CD4-positive, alpha-beta T cell treated with Interleukin-15 for 1 hour (primary cell): ENCODE measurements at places on chromosomes 16 and 17.
A peak's percentile ranks its signal among the peaks of the same experiment; 100 is the strongest.

- DNase-seq = peak; percentile 67
These were observed 8.5 kb downstream of the CCL18 start for GRCh38 chr17:36072431-36073121.

- no peak for DNase-seq
These were observed 4.1 kb upstream of the CD2BP2 start for GRCh38 chr16:30358990-30359870.

DNA sequence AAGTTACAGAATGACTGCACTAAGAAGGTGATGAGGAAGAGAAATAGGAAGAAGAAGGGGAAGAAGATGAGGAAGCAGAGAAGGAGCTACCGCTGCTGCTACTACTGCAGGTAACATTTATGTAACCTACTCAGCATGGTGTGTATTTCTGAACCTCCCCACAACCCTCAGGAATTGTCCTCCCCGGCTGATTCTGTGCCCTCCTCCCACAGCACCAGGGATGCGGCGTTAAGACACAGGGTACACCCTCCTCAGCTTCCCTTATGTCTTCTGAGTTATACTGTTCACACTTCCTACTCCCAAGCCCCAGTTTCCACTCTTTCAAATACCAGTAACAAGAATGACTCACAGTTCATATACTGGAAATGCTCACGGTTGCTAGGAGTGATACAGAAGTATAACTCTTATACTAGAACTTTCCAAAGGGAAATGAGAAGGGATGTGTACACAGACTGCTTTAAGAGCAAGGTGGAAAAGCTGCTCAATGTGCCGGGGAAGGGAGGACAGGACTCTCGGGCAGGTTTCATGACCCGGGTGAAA lies 224.5 kb upstream of the PSMD7 start:
- no peak for DNase-seq

- DNase-seq = no peak
These were observed 5.6 kb downstream of the ALOX12B start for GRCh38 chr17:8081876-8082275.

- no peak for DNase-seq
These were observed 878 bp downstream of the TAOK1 start for GRCh38 chr17:29390851-29391631.

- DNase-seq = no peak
These were observed 5.8 kb downstream of the CHTF18 start for GRCh38 chr16:794091-794822.

GRCh38 chr16:87942680-87943079 lies 6.4 kb upstream of the CA5A start:
- no peak for DNase-seq

DNA sequence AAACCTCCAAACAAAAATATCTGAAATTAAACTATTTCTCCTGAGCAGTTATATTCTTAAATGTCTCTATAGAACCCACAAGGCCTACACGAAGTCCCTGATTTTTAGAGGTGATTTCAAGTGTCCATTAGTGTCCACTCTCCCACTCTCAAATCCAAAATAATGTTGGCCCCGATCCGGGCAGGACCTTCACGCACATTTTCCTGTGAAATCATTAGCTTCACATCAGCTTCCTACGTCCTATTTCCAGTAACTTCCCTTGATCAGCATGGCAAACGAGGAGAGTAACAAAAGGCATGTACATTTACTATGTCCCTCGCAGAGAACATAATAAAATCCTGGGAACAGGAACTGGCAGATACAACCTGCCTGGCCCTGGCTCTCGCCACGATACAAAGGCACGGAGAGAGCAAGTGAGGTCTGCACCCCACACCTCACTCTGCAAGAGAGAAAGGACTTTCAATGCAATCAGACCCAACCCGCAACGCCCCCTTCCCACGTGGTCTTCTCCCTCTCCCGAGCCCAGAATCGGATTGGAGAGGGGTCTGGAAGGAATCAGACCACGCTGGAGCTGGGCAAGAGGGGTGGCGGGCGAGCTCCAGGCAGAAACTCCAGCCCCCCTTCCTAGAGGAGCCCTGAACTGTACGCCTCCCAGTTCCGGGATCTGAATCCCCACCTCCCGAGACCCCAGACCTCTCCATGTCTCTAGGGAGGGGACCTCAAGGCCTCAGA lies 17.5 kb upstream of the C17orf78 start:
- DNase-seq = no peak

DNA sequence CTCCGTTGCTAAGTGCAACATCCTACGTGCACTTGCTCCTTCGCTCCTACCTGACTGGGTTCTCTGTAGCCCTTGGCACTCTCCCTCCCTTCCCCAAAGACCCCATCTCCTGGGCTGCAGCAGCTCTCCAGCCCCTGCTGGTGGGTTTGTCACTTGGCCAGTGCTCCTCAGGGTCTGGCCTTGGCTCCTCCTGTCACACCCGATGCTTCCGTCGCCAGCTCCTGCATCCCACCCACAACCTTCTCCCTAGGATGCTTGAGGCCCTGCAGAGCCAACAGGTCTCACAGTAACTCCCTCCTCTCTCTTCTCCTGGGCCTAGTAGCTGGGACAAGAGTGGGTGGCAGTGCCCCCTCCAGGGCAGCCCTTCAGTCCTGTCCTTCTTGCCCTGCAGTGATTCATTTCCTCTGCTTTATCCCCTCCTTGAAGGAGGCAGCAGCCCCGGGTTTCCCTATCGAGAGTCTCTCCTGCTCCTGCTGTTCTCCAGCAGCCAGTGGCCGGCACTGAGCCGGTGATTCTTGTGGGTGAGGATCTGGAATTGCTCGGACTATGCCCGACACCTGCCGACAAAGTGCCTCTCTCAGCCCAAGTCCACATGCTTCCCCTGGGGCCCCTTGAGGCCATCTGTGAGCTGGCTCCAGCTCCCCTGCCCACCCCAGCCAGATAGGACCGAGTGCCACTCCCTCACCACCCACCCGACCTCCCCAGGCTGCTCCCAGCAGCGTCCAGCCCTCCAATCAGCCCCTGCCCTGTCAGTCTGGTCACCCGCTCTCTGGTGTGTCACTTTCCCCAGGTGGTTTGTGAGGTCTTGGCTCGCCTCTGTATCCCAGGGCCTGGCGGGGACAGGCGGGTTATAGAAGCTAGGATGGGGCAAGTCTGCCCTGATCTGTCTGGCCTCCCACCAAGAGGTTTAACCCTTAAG lies 3.8 kb downstream of the LITAFD start:
- DNase-seq = no peak
